Stimulated activated CD8-positive, alpha-beta memory T cell treated with anti-CD3 and anti-CD28 coated beads, Interleukin-4, amount 100 ng/mL, for 4 hours (primary cell): ENCODE measurements at places on chromosomes 6 and 20.

- DNase-seq: no peak
Observed at GRCh38 chr6:83868639-83869038, 9.2 kb downstream of the CYB5R4 start.

GRCh38 chr6:45722876-45723275 is 292.8 kb downstream of the CLIC5 start:
- DNase-seq: no peak

GRCh38 chr6:37435816-37436215 is 2.8 kb downstream of the CMTR1 start:
- DNase-seq: no peak

GRCh38 chr6:106976270-106976669 is 1.7 kb upstream of the CD24 start:
- no peak for DNase-seq

DNA sequence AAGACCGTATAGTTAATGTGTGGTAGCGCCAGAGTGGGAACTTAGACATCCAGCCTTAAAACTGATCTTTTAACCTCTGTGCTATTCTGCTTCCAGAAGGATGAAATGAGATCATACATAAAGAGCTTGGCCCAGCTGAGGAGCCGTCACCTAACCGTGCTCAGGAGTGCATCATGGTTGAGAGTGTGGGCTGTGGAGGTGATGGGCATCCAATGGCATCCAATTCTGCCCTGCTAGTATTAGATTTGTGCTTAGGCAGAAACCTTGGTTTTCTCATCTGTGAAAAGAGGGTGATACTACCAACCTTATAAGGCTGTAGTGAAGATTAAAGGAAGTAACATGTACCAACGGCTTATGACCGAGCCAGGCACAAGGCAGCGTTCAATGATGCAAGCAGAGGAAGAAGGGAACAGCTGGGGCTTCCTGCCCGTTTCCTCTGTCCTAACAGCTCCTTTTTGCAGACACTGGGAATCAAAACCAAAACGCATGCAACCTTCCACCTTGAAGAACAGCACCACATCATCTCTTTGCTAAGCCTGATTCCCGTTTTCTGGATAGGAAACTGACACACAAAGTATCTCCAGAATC is 1.3 kb downstream of the SLC22A16 start:
- DNase-seq: no peak

DNA sequence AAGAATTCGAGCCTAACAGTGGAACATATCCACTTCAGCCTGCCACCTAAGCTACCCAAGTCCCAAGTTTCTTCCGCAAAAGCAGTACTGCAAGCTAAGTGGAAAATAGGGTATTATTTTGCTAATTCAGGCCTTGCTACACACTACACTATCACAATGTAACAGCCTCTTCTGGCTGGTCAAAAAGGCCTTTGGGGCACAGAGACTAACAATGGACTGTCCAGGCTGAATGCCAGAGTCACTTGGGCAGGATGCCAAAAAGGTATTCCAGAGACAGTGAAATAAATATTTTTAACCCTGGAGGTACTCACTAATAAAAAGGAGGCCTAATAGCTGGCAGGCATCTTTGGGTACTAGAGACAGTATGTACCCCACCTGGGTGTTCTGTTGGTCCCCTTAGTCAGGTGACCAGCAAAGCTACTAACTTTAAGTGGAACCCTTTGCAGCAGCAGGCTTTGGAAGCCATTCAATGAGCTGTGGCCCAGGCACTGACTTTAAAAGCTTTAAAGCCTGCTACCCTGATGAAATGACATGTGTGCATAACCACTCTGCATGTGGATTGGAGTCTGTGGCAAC is 692.1 kb downstream of the HTR1B start:
- no peak for DNase-seq

DNA sequence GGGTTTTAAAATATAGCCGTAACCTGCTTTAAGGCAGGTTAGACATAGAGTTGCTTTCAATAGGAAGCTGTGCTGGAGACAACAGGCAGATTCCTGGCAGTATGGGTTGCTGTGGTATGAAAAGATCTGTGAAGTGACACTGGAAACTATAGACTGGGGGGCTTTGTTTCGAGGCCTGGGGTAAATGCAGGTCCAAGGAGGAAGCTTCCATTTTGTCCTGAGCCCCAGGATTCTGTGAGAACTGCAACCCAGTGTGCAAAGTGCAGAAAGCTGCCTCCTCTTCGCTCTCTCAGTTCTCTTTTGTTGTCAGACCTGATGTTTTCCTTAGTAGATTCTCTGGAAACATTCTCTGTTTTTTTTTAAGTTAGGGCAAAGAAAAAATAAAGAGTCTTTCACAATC is 86.9 kb downstream of the LYRM4 start:
- no peak for DNase-seq

DNA sequence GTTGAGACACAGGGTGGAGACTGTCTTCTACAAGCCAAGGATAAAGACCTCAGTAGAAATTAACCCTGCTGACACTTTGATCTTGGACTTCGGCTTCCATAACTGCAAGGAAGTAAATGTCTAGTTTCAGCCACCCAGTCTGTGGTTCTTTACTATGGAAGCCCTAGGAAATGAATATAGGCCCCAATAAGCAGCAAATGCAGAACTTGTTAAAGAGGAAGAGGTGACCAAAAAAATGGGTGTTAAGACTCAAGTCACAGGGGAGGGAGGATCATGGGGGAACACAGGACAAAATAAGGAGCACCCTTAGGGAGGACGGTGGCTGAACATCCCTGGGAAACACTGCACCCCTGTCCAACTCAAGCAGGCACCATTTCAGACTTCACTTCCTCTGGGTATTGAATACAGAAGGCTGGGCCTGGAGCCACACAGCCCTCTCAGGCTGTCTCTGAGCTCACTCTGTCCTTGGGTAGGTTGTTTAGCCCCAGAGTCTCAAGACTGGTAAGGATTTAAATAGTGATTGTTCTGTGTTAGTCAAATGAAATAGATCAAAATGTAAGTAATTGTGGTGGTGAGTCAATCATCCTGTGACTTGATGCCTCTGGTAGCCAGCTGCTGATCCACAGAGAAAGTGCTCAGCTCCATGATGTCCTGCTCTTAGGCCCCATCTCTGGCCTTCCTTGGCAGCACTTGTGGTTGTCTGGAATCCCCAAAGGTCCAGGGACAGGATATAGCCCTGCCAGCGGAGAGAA is 30.5 kb upstream of the SIRPD start:
- DNase-seq: no peak

DNA sequence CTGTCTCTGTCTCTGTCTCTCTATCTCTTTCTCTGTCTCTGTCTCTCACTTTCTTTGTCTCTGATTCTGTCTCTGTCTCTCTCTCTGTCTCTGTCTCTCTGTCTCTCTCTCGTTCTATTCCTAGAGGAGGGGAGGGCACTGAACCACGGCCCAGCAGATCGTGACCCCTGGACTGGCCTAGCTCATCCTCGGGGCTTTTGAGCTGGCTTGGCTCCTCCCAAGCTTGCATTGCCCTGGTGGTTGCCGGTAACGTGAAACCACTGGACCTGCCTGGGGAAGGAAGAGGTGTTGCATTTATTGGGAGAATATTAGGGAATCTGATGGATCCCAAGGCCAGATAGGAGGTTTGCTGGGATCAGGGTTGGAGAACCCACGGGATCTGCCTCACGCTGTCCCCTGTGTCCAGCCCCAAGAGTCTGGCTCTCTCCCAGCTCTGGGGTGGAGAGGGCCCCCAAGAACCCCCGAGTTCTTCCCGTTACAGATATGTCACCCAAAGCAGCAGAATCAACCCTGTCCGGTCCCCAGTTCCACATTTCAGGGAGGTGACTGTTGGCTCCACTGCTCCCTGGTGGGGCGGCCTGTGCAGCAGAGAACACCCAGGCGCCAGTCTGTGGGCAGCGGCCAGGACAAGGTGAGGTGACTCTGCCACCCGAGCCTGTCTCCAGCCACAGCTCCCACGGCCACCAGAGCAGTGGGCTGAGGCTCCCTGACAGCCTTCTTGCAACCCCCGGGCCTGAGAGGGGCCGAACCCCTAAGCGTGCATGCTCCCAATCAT is 228.3 kb downstream of the TTLL2 start:
- DNase-seq: no peak
